HT1080 (cell line): ENCODE measurements at places on chromosomes 6 and 20. TPM values are rescaled to one million over a fixed set of nuclear protein-coding genes. Genes with fewer than 3 reads are reported as not detected.
A peak's percentile ranks its signal among the peaks of the same experiment; 100 is the strongest.

The OR2B6 gene
- not detected in 2 replicates for total RNA-seq

The SYNGAP1 gene
- 1.4 and 1.7 TPM in 2 replicates for total RNA-seq

The RFX6 gene
- not detected in 2 replicates for total RNA-seq

The SLC35D3 gene
- 0.07 TPM in 1 of 2 replicates, not detected in the other for total RNA-seq

DNA sequence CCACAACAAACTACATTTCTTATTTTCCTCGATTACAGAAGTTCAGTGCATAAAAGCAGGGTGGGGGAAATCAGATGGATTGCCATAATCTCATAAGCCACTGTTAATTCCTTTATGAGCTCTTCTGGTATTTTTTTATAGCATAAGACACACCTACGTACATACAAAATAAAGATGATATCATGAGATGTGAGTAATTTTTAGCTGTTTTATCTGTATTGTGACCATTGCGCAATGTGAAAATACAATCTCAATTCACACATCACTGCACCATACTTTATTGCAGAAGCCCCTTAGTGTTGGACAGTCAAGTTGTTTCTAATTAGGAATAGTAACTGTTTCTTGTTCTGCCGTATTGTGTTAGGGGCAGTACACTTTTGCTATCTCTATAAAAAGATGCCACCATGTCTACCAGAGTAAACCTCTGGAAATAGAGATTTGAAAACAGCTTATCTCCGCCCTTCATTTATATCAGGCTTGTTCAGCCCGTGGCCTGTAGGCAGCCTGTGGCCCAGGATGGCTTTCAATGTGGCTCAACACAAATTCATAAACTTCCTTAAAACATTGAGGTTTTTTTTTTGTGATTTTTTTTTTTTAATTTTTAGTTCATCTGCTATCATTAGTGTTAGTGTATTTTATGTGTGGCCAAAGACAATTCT is 90.4 kb downstream of the FARS2 start:
- DNase-seq, result no peak

- DNase-seq, result peak; percentile 69
Observed at GRCh38 chr6:151179321-151179720, 60.4 kb upstream of the AKAP12 start.

DNA sequence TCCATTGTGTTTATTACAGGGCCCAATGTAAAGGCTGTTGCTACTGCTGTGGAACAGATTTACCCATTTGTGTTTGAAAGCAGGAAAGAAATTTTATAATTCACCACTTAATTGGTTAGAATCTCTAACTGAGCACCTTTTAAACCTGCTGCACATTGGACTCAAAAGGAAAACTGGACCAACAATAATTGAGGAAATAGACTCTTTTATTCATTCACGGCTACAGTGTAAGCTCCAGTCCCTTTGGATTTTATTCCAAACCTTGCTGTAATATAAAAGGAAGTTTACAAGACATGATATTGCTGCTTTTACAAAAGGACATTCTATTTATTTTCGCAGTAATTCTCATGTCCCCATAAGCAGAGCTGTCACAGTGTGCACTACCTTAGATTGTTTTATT is 33.9 kb downstream of the TBPL1 start:
- no peak for DNase-seq

DNA sequence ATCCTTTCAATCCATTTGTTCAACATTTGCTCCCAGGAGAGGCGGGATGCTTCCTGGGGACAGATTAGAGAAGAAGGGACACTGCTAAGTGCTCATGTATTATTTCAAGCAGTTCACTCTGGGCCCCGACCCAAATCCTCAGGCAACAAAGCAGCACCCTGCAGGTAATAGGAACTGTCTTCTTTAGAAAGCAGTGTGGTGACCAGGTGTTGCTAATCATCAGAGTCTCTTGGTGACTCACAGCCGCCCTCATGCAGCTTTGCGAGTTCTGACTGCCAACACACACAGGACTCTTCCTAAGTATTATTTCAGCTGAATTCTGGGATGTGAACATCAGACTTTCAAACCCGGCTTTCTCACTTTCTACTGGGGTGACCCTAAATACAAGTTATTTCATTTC is 356.4 kb downstream of the PRKN start:
- peak; percentile 20 for DNase-seq

DNA sequence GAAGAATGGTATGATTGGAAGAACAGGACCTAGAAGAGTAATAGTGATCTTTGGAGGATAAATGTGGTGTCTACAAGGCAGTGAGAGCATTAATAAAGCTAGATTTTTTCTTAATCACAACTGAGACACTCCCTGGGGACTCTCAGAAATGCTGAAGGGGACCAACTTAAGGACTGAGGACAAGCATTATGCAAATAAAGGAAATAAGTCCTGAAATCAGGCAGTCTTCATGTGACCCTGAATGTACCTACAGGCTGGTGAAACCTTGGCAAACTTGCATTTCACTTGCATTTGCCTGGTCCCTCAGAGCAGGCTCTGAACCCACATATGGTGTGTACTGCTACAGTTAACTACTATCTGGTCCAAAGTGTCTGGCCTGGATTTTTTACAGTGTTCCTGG is 19.3 kb upstream of the TTK start:
- no peak for DNase-seq

- DNase-seq, result no peak
Observed at GRCh38 chr6:45870531-45870930, 145.1 kb downstream of the CLIC5 start.

DNA sequence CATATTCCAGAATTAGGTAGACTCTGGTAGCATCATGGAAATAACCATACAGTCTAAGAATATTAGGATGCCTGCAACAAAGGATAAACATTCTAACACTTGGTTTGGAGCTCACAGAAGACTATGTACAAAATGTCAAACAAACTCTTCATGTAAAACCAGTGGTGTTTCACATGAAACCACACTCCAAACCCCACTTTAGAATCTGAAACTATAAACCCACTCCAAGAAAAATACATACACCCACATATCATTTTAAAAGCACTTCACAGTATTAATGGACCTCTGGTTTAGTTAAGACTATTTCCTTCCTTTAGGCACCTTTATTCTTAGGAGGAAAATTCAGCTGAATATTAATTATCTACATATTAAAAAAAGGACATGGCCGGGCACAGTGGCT is 10.5 kb downstream of the AURKA start:
- DNase-seq, result no peak

GRCh38 chr20:58228484-58229197 is at the start of gene ANKRD60:
Gene ANKRD60, minus strand, starts transcription at chr20:58228653. Its CDS starts 0 bp downstream, at chr20:58228653.
- DNase-seq, result no peak

GRCh38 chr6:36054956-36055355 is 27.3 kb downstream of the MAPK14 start:
- DNase-seq, result no peak

DNA sequence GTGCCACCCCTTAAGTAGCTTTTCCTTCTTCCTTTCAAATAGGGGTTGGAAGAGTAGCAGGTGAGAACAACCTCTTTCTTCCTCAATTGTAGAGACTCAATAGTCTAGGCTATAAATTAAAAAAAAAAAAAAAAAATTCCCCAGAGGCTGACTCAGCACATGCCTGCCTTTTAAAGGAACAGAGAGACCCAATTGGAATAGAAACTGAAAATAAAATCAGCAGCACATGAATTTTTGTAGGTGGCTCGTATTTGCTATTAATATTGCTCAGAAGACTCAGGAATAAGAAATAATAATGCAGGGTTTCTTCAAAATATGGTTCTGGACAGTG is 19.3 kb downstream of the TOP1 start:
- peak; percentile 53 for DNase-seq

GRCh38 chr6:88520017-88520338 is 353.8 kb upstream of the CNR1 start:
- no peak for DNase-seq

GRCh38 chr6:87922947-87923330 is 124.7 kb upstream of the SPACA1 start:
- no peak for DNase-seq

DNA sequence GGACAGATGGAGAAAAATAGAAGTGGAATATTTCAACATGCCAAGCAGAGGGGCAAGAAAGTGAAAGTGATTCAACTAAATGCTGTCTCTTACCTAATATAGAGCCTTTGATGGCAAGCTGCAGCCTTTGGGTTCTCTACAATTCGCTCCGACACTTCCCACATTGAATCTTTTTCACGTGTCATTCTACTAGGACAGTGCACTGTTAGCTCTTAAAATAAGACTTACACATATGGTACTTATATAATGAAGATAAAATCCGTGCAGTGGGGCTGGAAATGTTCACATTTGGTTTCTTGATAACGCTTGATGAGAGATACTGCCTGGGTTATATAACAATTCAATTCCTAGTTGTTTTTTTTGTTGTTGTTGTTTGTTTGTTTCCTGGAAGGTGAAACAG is 502.4 kb downstream of the LMBRD1 start:
- DNase-seq, result no peak

GRCh38 chr20:64062276-64062595 is 762 bp upstream of the TCEA2 start:
- no peak for DNase-seq

- DNase-seq, result no peak
Observed at GRCh38 chr20:8094850-8095249, 37.2 kb upstream of the PLCB1 start.

DNA sequence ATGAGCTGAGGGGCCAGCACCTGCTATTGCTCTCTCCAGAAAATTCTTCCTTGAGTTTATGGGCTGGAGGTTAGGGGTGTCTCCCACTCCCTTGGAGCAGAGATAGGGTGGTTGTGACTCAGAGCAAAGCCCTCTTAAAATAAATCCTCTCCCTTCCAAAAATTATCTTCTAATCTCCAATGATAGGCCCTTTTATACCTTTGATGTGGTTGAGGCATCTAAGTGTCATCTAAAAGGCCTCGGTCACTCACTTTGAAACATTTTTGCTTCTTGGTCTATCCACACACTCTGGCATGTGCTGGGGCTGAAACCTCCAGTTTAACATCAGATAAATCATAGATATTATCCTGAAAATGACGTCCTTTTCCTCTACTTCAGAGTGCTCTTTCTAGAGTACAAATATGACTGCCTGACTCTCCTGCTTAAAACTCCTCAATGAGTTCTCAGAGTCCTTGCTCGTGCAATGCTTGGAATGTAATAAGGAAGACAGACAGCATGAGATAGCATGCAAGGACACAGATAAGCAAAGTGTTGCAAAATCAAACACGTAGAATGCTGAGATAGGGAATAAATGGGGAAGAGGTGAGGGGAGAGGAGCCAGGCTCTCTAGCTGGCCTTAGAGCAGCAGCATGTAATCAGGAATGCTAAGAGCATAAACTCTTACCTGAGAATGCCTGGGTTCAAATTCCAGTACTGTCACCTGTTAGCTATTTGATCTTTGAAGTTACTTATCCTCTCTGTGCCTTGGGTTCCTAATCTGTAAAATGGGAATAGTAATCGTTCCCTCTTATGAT is 374.1 kb upstream of the CITED2 start:
- DNase-seq, result no peak

GRCh38 chr6:56477241-56477640 is 165.4 kb downstream of the DST start:
- no peak for DNase-seq

- DNase-seq, result no peak
Observed at GRCh38 chr6:77492530-77492929, 29.2 kb upstream of the HTR1B start.
